ENCODE measurements at places on chromosomes 2 and 18.

DNA sequence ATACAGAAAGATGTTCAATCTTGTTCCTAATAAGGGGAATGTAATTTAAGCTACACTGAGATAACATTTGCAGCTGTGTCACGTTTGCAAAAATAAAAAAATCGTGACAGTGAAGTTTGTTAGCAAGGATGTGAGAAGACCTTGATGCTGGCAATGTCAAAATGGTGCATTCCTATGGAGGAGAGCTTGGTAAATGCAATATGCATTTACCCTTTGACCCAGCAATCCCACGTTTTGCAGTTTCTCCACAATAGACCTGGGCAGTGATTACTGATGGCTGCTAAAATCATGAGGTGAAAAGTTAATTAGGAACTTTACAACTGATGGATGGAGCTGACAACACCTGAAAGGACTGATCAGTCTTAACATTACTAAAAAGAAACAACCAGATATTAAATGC lies 43.1 kb downstream of the ZC3H6 start:
- DNase-seq: no peak

DNA sequence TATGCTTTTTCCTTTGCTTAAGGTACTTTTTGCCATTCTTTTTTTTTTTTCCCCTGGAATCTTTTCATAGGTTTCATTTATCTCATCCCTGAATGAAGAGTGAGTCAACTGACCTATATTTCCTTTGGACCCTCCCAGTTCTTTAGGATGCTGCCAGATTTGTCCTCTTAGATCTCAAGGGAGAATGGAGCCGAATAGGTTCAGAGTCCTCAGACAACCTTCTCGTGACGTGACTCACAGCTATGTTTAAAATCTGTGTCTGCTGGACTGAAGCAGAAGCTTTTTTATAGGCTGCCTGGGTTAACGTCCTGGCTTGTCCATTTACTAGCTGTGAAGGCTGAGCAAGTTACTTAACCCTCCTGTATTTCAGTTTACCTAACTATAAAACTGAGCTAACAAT lies 358.6 kb downstream of the DLGAP1 start:
- no peak for DNase-seq

DNA sequence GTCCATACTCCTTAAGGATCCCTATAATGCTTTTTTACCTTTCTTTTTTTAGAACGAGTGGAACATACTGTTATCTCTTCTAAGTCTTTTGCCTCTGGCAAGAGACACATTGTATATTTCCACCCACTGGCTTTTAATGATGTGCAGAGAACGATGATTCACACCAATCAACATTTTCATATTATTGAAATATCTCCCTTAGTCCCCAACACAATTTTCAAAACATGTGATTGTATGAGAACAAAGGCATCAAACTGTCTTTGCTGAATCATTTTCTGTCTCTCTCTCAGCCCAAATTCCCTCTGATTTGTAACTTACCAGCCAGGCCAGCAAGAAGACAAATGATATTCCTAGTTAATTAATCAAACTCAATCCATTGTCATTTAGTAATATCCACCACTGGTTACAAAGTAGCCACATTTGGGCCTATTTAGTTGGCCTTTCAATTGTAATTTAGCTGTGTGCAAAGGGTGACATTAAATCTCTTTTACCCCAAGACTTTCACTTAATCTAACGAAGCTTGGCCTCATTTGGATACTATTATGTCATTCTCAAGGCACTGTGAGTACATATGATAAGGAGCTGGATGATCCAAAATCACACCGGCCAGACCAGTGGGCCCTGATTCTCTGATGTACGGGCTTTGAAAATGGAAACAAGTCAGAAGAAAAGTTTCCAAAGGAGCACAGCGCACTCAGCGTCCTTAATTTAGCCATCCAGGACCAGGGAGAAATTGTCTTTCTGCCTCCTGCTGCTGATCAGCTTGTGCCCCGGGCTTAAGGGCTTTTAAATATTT lies 185.1 kb downstream of the SCG2 start:
- DNase-seq: no peak

GRCh38 chr2:68287580-68288441 lies 31.9 kb downstream of the CNRIP1 start:
- no peak for DNase-seq

DNA sequence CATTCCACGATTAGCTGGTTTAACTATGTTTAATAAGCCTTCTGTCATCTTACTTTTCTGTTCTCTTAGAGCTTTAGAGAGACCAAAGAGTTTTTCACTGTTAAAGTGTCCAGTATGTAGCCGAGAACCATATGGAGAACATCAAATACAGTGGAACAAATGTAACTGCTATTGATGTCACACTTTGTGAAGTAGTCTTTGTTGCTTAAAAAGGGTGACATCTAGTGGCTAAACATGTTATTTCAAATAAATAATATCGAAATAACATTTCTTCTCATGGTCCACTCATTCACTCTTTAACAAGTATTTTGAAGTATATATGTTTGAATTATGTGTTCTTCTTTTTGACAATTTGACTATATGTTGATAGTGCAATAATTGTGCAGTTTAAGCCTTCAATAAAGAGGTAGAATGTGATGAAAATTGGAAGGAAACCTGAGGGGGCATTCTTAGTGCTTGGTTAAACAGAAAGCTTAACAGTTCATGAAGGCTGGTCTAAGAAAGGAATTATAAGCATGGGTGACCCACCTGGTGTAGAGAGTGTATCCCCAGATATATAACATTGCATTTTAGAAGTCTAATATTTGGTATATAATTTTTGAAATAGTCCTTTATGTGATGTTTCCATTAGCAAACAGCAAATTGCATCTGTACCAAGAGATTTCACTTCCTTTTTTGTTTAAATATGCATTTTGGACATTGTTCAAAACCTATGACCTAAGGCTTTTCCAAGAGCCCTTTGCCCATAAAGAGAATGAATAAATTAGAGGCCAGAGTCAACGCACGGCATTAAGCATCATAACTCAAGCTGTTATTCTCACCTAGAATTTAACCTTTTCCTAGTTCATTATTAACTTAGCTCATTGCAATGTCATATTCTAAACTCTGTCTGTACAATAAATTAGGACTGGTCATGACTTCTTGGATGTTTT lies 112.1 kb downstream of the KYNU start:
- DNase-seq: no peak

DNA sequence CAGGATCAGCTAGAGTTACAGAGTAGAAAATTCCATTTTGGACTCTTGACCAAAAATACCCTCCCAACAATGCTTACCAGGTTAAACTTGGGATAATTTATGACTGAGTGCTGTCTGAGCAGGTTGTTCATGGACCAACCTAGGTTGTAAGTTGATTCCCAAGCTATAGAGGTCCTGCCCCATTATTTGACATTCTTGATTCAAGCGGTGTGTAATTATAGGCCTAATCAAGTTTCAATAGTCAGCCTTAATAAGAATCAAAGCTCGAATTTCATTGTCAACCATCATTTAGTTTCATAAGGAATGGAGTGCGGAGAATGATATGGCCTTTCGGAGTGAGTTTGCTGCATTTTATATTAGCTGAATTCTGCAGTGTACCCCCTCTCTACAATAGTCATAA lies 152.8 kb upstream of the FIGN start:
- no peak for DNase-seq

GRCh38 chr2:15568874-15569273 lies 7.7 kb upstream of the NBAS start:
- DNase-seq: no peak

GRCh38 chr2:44168681-44169154 lies at the start of gene PPM1B:
TSS of gene PPM1B (plus strand) at chr2:44168875. CDS start at chr2:44201200, 32,325 bp downstream.
- no peak for DNase-seq

DNA sequence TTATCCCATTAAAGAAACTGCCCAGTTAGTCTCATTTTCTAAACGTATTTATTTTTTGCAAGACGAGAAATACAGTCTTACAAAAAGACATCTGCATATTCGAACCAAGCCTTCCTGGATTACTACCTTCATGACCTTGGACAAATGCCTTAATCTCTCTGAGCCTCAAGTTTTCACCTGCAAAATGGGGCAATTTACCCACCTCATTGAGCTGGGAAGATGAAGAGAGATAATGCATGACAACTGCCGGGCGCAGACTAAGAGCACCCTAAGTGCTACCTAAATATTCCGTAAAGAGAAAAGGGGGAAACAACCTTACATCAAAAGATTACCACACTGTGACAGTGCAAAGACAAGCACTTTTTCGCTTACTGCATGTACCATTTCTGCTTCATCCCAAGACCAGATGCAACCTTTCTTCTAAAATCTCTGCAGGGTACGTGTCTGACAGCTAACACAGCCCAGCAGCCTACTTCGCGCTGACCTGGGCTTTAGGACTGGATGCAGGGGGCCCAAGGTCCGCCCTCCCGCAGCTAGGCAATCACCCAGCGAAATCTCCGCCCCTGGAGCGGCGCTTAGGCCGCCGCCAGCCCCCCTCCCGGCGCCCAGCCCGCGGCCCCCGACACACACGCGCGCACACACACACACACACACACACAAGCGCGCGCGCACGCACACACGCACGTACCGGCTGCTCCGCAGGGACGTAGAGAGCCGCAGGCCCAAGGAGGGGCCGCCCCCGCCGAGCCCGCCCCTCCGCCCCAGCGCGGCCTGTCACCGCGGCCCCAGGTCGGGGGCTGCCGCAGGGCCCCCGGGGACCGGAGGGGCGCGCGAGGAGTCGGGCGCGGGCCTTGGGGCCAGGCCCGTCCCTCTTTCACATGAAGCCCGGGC lies 766 bp downstream of the MAP3K2 start:
- DNase-seq: no peak

DNA sequence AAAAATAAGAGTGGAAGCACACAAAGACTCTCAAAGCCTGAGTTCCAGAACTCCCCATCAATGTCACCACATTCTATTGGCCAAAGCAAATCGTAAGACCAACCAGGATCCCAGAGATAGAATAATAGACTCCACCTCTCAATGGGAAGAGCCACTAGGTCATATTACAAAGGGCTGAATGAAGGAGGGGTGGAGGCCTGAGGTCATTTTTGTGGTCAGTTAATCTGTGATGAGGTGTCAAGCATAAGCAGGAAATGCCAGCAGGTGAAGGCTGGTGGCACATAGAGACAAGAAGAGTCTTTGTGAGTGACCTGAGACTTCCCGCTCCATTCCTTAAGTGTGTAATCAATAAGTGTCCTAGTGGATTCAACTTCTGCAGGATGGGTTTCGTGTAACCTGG lies 144.3 kb downstream of the TFCP2L1 start:
- no peak for DNase-seq

GRCh38 chr2:194545978-194546377 lies 1111.0 kb upstream of the SLC39A10 start:
- no peak for DNase-seq

DNA sequence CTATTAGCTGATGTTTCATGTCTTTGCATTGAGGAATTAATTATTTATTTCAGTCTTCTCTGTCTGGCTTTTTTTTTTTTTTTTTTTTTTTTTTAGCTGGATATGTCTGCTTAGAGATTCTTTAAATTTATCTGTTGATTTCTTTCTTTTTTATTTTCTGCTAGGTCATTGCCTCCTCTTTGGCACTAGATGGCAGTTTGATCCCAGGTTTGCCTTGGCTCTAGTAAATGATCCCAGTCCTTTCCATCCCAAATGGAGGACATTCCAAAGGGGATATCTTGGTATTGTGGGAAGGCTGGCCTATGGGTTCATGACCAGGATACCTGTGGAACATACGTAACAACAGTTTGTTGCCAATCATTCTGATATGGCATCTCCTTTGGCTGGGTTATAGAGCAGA lies 339.5 kb upstream of the GCFC2 start:
- no peak for DNase-seq

GRCh38 chr2:142940606-142941223 lies 63.3 kb downstream of the KYNU start:
- DNase-seq: no peak

DNA sequence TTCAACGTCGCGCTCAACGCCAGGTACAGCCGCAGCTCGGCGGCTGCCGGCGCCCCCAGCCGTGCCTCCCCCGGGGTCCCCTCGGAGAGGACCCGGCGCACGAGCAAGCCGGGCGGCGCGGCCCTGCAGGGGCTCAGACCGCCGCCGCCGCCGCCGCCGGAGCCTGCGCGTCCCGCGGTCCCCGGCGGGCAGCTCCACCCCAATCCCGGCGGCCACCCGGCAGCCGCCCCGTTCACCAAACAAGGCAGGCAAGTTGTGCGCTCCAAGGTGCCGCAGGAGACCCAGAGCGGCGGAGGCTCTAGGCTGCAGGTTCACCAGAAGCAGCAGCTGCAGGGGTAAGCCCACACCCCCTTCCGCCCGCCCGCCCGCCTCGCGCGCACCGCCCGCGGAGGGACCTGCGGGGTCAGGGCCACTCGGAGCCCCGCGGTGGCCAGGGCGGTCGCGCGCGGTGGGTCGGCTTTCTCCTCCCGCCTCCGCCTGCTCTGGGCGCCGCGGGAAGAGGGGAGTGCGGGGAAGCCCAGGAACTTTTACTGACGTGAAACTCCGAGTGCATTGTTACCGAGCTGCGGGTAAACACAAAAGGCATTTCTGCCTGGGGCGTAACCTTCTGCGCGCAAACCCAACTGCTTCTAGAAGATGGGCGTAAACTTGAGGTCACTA lies 861 bp downstream of the LTBP1 start:
- DNase-seq: no peak

DNA sequence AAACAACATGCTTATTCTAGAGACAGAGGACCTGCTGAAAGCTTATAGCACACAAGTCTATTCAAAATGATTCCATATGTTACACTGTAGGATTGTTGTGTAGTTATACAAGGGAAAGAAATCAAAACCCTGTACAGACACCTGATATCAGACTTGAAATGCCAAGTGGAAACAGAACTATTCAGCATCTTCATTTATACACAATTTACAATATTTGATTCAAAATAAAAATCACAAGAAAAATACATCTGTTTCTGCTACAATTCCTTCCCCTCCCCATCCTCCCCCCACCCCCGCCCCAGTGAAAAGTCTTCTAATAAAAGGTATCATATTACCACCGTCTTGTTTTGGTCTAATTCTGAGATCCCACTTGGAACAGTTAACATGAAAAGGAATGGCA lies 37.5 kb upstream of the NFU1 start:
- DNase-seq: no peak

GRCh38 chr2:234550511-234551107 lies 53.7 kb upstream of the ARL4C start:
- peak; percentile 23 for DNase-seq

DNA sequence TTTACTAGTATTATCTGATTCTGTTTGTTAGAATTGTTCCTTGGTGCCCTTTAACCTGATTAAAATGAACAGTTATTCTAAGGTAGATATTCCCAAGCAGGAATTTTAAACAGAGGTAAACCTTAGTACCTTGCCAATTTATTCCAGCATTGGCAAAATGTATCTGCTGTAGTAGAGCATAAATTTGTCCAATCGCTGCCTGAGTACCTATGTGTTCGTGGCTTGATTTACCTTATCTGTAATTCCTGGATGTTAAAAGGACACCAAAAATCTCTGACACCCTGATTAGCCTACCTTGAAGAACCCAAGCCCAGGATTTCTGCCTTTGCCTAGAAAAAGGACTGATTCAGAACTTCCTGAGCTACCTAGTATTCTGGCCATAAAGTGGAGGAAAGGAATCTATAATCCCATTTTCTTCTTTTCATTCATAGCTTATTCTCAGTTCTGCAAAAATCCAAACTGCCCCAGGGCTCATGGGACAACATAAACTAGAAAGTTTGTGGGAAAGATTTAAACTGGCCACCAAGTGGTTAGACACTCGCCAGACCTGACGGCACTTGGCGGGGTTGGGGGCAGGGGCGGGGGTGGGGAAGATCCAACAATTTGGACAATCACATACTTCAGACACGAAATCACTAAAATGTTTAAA lies 16.2 kb upstream of the ZCCHC2 start:
- DNase-seq: no peak

GRCh38 chr2:217334561-217334960 lies 474.7 kb upstream of the TNP1 start:
- no peak for DNase-seq

- no peak for DNase-seq
Measured at GRCh38 chr2:207805566-207806226, 36.0 kb upstream of the FZD5 start.

All from NCI-H187 treated with DMSO at 0.1 percent for 48 hours (cell line).